HepG2 (cell line): ENCODE measurements at places on chromosomes 2 and 18. TPM values are rescaled to one million over a fixed set of nuclear protein-coding genes. Genes with fewer than 3 reads are reported as not detected.

Gene LIMS1
- polyA plus RNA-seq: 35.5 and 49.6 TPM in 2 replicates

Gene TRIM43
- polyA plus RNA-seq: not detected in 2 replicates

Gene GCKR
- 48.3 and 74.5 TPM in 2 replicates for polyA plus RNA-seq

Gene ALK
- not detected in 2 replicates for polyA plus RNA-seq

Gene CIB4
- not detected in 2 replicates for polyA plus RNA-seq

Gene FBXO15
- polyA plus RNA-seq: 0.12 and 0.46 TPM in 2 replicates

Gene SERPINB13
- not detected in 2 replicates for polyA plus RNA-seq

Gene BCL11A
- not detected in 2 replicates for polyA plus RNA-seq

Gene KLHL30
- polyA plus RNA-seq: 0.05 and 0.07 TPM in 2 replicates

Gene TSPYL6
- 0.03 and 0.05 TPM in 2 replicates for polyA plus RNA-seq

Gene ZNF2
- 4.3 and 4.4 TPM in 2 replicates for polyA plus RNA-seq

Gene PROM2
- not detected in 2 replicates for polyA plus RNA-seq

Gene NFE2L2
- 138 and 215 TPM in 2 replicates for polyA plus RNA-seq

Gene C2orf72
- polyA plus RNA-seq: 203 and 242 TPM in 2 replicates

Gene HOXD9
- polyA plus RNA-seq: not detected in 2 replicates

Gene PSTPIP2
- polyA plus RNA-seq: 0.24 and 0.25 TPM in 2 replicates

Gene KCNS3
- polyA plus RNA-seq: not detected in 2 replicates

Gene IL1R2
- polyA plus RNA-seq: 4.7 and 7.3 TPM in 2 replicates

Gene ADGRF3
- polyA plus RNA-seq: 1.5 TPM in 2 replicates

Gene CGREF1
- 23.4 and 30.8 TPM in 2 replicates for polyA plus RNA-seq

Gene VWA3B
- not detected in 2 replicates for polyA plus RNA-seq

Gene COL6A3
- polyA plus RNA-seq: 0.01 and 0.03 TPM in 2 replicates

Gene ELOA2
- polyA plus RNA-seq: not detected in 2 replicates

Gene EDAR
- polyA plus RNA-seq: not detected in 2 replicates

Gene TMEM198
- 23.5 and 40.8 TPM in 2 replicates for polyA plus RNA-seq

Gene SLC9A2
- not detected in 2 replicates for polyA plus RNA-seq

Gene C1GALT1C1L
- 2.4 and 2.7 TPM in 2 replicates for polyA plus RNA-seq

Gene GALR1
- not detected in 2 replicates for polyA plus RNA-seq

Gene C2orf80
- polyA plus RNA-seq: not detected in 2 replicates

Gene SERPINB11
- not detected in 2 replicates for polyA plus RNA-seq

Gene TDRD15
- polyA plus RNA-seq: 0.07 and 0.12 TPM in 2 replicates
